ENCODE measurements at places on chromosomes 2 and 18. TPM values are rescaled to one million over a fixed set of nuclear protein-coding genes. Genes with fewer than 3 reads are reported as not detected.

VIT gene
- not detected for total RNA-seq

CNNM4 gene
- total RNA-seq, result 8.3 TPM

CD207 gene
- total RNA-seq, result not detected

RAB6C gene
- total RNA-seq, result not detected

LTBP1 gene
- total RNA-seq, result 41.7 TPM

C2orf81 gene
- total RNA-seq, result 3.1 TPM

IL37 gene
- not detected for total RNA-seq

TMEM131 gene
- total RNA-seq, result 16.1 TPM

Data from A549 treated with Hydrocortisone at 1 μM for 4 hours (cell line).